ENCODE measurements at places on chromosomes 7 and 10. TPM values are rescaled to one million over a fixed set of nuclear protein-coding genes. Genes with fewer than 3 reads are reported as not detected.

GRCh38 chr10:88530629-88531391, 52.3 kb downstream of the RNLS start:
- no peak for DNase-seq

DNA sequence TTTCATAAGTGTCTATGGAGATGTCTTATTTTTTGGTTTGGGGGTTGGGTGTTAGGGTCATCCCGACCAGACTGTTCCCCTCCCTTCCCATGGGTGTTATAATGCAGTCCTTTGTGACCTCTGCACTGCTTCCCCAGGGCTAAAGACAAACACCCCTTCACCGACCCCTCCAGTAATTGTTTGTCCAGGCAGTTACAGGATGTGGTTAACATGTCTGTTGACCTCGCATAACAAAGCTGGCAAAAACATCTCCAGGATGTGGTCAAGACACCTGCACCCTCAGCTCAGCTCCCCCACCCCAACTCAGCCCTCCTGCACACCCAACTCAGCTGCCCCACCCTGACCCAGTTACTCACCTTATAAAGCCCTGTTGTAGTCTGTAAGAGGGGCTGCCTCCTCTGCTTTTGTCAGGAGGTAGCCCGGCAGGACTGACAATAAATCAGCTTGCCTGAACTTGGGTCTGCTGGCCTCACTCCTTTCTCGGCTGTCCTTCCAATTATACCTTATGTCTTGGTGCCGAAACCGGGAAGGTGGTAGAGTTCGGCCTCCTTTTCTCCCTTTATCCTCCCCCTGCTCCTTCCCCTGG, 102.2 kb downstream of the ZNF92 start:
- no peak for DNase-seq

DNA sequence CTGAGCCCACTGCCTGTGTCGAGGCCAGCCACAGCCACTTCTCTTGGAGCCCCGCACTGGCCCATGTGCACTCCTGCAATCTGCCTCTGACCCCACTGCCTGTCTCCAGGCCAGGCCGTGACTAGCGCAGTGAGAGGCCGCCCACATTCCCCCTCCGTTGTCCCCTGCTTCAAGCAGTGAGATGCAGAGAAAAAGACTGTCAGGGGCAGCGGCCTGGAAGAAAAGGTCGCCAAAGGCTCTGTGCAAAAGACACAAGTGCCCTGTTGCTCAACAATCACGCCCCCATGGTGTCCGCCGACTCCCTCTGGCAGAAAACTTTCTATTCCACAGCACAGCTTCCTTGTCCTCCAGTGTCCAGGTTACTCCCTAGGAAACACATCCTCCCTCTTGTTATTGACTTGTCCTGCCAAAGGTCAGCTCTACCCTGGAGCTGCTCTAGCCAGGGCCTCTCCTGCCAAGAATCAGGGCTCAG, 9.9 kb downstream of the FAM131B start:
- DNase-seq = no peak

DNA sequence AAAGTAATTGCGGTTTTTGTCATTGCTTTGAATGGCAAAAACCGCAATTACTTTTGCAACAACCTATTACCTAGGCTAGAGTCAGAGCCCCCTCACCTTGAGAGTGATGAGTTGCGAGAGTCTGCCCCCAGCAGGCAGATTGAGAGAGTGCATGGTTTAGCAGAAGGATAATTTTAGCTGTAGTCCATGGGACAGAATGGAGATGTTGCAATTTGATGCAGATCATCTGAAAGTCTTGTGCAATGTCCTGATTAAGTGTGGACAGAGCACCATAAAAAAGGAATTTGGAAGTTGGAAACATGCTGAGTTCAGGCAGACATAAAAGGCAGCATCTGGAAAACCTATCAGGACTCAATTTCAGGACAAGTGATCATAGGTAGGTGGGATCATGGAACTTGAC, 48.7 kb downstream of the GPR141 start:
- DNase-seq = peak; percentile 26

- no peak for DNase-seq
Observed at GRCh38 chr7:43612128-43612527, 29.2 kb downstream of the STK17A start.

DNA sequence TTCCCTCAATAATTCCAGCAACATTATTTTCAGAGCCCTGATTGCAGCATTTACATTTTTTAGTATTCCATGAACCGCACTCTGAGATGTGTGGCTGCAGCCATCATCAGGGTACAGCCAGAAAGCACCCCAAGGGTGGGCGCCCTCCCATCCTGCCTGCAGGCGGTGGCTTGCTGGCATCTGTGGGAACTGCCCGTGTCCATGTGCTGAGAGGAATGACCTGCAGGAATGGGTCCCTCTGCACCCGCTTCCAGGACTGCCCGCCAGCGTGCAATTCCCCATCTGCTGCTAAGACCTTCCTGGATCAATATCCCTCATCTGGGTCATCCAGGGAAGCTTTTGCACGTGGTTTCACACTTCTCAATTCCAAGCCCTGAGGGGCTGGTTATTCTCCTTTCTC, 32.8 kb upstream of the NUB1 start:
- no peak for DNase-seq

- DNase-seq = no peak
Observed at GRCh38 chr7:158284121-158284520, 303.5 kb downstream of the PTPRN2 start.

DNA sequence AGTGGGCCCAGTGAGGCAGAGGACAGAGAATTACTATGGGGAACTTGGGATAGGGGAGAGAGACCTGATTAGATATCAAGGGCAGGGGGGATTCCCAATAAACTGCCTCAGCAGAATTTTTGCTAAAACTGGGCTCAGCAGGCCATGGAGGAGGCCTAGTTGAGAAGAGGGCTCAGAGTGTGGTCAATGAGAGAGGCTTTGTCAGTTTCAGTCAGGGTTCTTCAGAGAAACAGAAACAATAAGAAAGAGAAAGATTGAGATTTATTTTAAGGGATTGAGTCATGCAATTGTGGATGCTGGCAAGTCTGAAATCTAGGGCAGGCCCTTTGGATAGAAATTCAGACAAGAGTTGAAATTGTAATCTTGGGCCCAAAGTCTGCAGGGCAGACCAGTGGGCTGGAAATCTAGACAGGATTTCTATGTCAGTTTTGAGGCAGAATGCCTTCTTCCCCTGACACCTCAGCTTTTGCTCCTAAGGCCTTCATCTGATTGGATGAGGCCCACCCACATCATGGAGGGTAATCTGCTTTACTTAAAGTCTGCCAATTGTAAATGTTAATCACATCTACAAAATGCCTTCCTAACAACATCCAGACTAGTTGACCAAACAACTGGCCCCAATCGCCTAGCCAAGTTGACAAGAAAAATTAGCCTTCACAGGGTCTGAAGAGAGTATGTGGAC, 33.5 kb upstream of the CCSER2 start:
- no peak for DNase-seq

DNA sequence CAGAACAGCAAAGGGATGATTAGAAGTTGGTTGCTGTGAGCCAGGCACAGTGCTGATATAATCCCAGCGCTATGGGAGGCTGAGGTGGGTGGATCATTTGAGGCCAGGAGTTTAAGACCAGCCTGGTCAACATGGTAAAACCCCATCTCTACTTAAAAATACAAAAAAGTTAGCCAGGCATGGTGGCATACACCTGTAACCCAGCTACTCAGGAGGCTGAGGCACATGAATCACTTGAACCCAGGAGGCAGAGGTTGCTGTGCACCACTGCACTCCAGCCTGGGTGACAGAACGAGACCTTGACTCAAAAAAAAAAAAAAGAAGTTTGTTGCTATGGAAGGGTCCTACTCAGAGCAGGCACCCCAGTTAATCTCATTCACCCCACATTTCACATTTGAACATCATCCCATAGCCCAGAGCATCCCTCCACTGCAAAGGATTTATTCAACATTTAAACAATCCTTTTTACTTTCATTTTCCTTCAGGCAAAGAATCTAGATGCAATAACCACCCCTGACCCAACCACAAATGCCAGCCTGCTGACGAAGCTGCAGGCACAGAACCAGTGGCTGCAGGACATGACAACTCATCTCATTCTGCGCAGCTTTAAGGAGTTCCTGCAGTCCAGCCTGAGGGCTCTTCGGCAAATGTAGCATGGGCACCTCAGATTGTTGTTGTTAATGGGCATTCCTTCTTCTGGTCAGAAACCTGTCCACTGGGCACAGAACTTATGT, 4.1 kb downstream of the IL6 start:
- no peak for DNase-seq

DNA sequence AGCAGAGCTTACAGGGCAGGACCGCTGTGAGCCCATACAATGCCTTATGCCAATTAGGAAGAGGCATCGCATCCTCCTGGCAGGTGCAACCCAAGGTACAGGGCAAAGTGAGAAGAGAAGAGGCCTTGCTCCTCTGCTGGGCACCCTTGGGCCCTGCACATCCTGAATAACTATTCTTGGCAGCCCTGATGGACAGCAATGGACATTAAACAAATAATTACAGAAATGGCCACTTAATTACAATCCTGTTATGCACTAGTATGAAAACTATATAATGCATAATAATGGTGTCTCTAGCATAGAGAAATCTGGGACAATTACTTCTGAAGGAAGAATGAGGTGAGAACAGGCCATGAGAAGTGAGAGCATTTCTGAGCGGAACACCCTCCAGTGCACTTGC, 83.5 kb downstream of the PLPP4 start:
- no peak for DNase-seq

- peak; percentile 46 for DNase-seq
Observed at GRCh38 chr10:89535171-89536012, at the start of gene SLC16A12. TSS of gene SLC16A12 (minus strand) at chr10:89535594. CDS start at chr10:89462578, 73,016 bp downstream.

- DNase-seq = peak; percentile 65
Observed at GRCh38 chr7:107579885-107580715, at the start of gene BCAP29. TSS of gene BCAP29 (plus strand) at chr7:107580246. CDS start at chr7:107580773, 527 bp downstream.

DNA sequence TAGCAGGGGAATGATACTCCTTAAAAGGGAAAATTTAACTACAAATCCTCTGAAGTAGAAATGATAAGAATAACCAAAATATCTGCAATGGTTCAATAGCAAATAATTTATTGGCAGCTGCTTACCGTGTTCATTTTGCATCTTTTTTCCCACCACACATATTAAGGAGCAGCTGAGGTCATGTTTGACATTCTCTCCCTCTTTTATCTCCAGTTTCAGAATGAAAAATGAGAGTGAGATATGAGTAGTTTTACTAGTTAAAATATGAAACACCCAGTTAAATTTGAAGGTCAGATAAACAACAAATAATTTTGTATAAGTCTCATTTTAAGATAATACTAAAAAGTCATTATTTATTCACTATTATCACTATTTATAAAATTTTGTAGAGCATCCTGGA, 3.1 kb downstream of the LIPN start:
- no peak for DNase-seq

GRCh38 chr10:25646371-25646770, 287.7 kb upstream of the MYO3A start:
- no peak for DNase-seq

DNA sequence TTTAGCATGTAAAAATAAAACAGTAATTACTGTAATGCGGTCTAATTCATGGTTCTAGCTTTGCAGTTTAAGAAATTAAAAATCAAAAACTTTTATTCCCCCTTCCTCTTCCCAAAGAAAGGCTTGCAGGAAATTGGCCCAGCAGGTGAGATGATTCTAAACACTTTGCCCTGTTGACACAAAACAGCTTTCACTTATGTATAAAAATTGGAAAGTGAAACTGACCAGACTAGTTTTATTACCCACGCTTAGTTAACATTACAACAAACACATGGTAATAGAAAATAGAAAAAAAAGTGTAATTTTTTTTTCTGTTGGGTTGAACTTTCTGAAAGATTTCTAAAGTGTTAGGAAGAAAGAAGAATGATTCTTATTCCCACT, 1.2 kb upstream of the CCDC6 start:
- DNase-seq = no peak

GRCh38 chr10:71365366-71365765, 31.4 kb upstream of the CDH23 start:
- no peak for DNase-seq

GRCh38 chr7:129501760-129502707, at the start of gene SMKR1:
TSS of gene SMKR1 (plus strand) at chr7:129502531. CDS start at chr7:129502825, 294 bp downstream.
- DNase-seq = peak; percentile 50

DNA sequence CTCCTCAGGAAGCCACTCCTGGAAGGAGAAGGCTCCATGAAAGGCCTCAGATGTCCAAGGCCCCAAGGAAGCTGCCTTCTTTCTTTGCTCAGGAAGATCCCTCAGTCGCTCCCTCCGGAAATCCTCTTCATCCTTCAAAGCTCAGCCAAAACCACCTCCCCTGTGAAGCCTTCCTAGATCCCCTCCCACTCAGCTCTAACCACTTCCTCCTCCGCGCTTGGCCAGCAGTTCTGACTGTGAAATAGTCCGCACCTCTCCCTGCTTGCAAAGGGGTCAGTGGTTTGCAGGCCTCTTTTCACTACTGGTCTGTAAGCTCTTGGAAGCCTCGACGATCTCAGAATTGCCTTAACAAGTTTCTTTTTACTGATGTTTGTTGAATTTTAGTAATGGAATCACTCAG, 23.9 kb downstream of the PYROXD2 start:
- no peak for DNase-seq

DNA sequence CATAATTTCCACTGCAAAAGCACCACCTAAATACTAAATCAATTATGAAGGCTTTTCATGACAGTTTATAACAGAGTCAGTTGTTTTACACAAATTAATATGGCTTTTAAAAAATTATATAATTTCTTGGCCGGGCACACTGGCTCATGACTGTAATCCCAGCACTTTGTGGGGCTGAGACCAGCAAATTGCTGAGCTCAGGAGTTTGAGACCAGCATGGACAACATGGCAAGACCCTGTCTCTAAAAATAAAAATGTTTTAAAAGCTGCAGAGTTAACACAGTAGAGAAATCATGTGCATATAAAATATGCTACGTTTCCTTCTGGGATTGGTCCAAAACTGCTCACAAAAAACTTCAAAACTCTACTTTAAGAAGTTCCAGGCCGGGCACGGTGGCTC, 43.6 kb upstream of the EIF4H start:
- no peak for DNase-seq

DNA sequence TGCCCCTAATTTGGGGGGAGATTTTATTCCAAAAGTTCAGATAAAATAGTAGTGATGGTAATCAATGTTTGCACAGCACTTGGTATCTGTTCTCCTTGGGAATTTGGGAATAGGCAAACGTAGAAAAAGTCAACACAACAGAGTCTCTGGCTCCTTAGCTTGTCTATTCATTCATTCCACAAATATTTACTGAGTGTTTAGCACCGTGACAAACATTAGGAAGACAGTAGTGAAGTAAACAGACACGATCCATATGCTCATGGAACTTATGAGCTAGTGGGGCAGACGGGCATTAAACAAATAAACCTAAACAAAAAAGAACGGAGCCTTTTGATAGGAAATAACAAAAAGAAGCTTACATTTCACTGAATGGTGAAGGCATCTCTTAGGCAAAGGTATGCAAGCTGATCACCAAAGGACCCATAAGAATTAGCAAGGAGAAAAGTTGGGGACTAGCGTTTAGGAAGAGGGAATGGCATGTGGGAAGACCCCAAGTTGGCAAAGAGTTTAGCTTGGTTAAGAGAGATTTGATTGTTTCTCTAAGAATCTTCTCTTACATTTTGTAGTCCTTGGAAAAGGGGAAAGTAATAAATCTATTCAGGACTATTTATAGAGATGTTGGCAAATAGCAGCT, 243.9 kb upstream of the NPY start:
- DNase-seq = no peak

Gene ANK3
- 172 TPM for polyA plus RNA-seq

Gene UPK3B
- polyA plus RNA-seq = 1.1 TPM

Gene NAT16
- not detected for polyA plus RNA-seq

Gene PTN
- 176 TPM for polyA plus RNA-seq

Gene NANOS1
- polyA plus RNA-seq = 4.3 TPM

Gene KCP
- 21.6 TPM for polyA plus RNA-seq

Gene CRPPA
- polyA plus RNA-seq = 6.0 TPM

Gene APBB1IP
- 1.3 TPM for polyA plus RNA-seq

Gene PALD1
- 10.1 TPM for polyA plus RNA-seq

Data from left kidney (tissue), 8 donors.